A549 treated with AZD2906 at 1 μM for 4 hours (cell line): ENCODE measurements at places on chromosomes 1 and 21. TPM values are rescaled to one million over a fixed set of nuclear protein-coding genes. Genes with fewer than 3 reads are reported as not detected.

TMEM54 gene
- total RNA-seq = 27.0 to 46.1 TPM (median 44.1 TPM) in 5 replicates

LCE2C gene
- not detected in 5 replicates for total RNA-seq

FRRS1 gene
- 1.4 to 2.0 TPM (median 1.6 TPM) in 5 replicates for total RNA-seq

KCNJ9 gene
- total RNA-seq = not detected in 5 replicates

GPR3 gene
- 1.4 to 1.8 TPM (median 1.6 TPM) in 5 replicates for total RNA-seq

HUNK gene
- 1.2 to 1.4 TPM (median 1.3 TPM) in 5 replicates for total RNA-seq

IL10 gene
- total RNA-seq = not detected in 5 replicates

ZMYND12 gene
- 0.14 to 0.63 TPM (median 0.34 TPM) in 5 replicates for total RNA-seq

PGBD5 gene
- 0.23 to 0.52 TPM (median 0.34 TPM) in 5 replicates for total RNA-seq

SETSIP gene
- not detected in 5 replicates for total RNA-seq

OR2T10 gene
- total RNA-seq = not detected in 5 replicates

CFAP107 gene
- not detected in 5 replicates for total RNA-seq

TAGLN2 gene
- 1,017 to 1,045 TPM (median 1,025 TPM) in 5 replicates for total RNA-seq

SELENON gene
- 60.2 to 65.1 TPM (median 63.4 TPM) in 5 replicates for total RNA-seq

LCE2B gene
- total RNA-seq = not detected in 5 replicates

LUZP1 gene
- total RNA-seq = 17.4 to 26.1 TPM (median 18.8 TPM) in 5 replicates

C1orf56 gene
- total RNA-seq = 5.4 to 7.8 TPM (median 6.7 TPM) in 5 replicates

MPZ gene
- total RNA-seq = 0.12 to 0.36 TPM (median 0.24 TPM) in 5 replicates

RIIAD1 gene
- total RNA-seq = 0.57 TPM in 1 of 5 replicates, not detected in the others
